ENCODE measurements at places on chromosomes 12 and 14.

- no peak for DNase-seq
Observed at GRCh38 chr12:7078163-7078562, 14.1 kb downstream of the C1R start.

DNA sequence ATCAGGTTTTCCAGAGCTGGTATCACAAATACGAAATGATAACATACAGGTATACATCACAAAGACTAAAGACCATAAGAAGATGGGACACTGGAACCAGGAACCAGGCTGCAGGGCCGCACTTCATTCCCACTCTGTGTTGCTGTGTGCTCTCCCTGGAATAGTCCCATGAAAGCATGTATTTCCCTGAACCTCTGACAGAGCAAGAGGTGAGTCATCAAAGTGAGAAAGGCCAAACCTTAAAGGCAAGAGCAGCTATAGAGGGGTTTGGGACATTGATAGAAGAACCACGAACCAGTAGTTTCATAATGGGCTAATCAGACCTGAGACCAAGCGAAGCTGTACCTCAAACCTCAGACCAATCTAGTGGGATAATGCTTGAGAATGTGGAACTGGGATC is 283.0 kb upstream of the PRKD1 start:
- no peak for DNase-seq

DNA sequence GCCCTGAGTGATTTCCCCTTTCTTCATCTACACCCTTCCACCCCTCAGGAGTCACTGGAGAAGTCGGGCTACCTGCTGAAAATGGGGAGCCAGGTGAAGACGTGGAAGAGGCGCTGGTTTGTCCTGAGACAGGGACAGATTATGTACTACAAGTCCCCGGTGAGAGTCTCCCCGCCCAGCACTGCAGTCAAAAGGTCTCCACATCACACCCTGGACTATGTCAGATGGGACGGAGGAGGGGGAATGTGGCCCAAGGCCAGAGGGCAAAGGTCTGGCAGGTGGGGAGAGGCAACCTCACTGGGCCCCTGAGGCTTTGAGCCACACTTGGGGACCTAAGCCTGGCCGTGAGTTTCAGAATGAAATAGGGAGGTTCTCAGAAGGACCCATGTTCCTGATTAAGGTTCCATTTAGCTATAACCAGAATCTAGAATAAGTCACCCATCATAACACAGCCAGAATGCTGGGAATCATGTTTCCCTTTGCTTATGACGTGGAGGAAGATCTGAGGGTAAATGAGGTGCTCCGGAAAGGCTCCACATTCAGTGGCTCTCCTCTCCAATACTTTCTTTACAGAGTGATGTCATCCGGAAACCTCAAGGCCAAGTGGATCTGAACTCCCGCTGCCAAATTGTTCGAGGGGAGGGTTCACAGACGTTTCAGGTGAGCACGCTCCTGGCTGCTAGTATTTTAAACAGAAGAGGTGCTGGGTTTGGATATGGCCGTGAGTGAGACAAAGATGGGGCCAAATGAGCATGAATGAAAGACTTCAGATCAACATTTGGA is 26.6 kb downstream of the PIGH start:
- no peak for DNase-seq

GRCh38 chr12:24378548-24379407 is 429.3 kb upstream of the SOX5 start:
- DNase-seq, result no peak

GRCh38 chr12:93991829-93992461 is 156.4 kb upstream of the PLXNC1 start:
- DNase-seq, result no peak

DNA sequence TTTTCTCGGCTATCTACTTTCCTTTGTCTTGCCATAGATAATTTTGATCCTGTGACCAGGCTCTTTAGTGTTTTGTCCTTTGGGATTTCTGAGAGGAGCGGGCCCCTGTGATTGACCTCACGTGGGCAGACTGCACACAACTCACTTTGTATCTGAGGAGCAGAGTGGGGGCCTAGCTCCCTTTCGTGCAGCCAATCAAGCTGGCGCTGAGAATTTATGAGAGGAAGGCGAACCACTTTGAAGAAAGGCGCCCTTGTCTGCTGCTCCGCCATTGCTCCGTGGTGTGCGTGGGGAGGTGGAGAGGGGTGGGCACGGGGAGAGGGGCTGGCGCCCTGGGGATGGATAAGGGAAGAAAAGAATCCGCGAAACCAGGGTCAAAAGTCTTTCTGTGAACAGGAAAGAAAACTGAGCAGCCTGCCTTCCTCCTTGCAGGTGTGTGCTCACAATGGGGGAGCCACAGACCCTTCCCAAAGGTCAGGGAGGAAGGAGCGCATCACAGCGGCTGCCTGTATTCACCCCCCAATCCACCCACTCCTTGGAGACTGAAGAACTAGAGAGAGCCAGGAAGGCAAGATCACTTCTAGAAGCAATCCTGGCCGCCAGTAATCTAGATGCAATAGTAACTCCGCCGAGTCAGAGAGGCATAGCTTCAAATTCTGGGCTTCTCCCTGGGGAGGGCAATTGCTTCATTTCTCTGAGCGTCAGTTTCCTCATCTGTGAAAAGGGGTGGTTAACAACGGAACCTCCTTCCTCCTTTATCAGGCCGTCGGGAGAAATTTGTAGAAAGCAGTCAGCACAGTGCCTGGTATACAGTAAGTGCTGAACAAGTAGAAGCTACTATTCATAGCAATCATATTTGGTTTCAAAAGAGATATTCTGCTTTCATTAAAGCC is 24.9 kb upstream of the MED13L start:
- DNase-seq, result no peak

GRCh38 chr12:94916663-94917062 is 86.8 kb downstream of the NDUFA12 start:
- DNase-seq, result no peak

DNA sequence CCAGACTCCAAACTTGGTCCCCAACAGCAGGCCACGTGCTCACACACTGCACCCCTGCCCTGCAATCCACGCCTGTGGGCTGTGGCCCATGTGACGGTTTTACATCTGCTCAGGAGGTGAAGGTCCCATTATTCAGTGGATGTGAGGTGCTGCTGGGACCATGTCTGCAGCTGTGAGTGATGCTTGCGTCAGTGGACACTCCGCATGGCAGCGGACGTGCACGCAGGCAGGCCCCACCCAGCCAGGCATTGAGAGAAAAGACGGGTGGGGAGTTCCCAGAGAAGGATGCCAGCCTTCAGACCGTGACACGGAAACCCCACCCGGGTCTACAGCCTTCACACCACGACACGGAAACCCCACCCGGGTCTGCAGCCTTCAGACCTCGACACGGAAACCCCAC is 67.6 kb downstream of the NOC4L start:
- no peak for DNase-seq

GRCh38 chr12:6774499-6775062 is 2.3 kb downstream of the LAG3 start:
- DNase-seq, result no peak

- DNase-seq, result no peak
Observed at GRCh38 chr12:86565038-86565437, 308.8 kb upstream of the MGAT4C start.

DNA sequence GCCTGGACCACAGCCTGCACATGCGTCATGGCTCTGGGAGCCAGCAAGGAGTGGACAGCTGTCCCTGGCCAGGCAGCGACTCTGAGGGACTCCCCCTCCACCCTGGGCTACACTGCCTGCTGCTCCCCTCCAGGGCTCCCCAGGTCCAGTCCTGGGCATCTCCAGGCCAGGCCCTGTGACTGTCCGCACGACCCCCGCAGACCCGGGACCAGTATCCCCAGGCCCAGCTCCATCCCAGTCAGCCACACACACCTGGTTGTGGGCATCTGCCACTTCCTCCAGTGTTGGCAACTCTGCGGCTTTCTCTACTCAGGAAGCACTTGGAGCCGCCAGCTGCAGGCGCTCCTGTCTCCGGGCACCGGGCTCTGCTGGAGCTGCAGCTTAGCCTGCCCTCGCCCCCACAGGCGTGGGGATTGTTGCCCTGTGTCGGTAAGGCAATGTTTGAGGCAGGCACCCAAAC is 2.4 kb downstream of the ULK1 start:
- no peak for DNase-seq

DNA sequence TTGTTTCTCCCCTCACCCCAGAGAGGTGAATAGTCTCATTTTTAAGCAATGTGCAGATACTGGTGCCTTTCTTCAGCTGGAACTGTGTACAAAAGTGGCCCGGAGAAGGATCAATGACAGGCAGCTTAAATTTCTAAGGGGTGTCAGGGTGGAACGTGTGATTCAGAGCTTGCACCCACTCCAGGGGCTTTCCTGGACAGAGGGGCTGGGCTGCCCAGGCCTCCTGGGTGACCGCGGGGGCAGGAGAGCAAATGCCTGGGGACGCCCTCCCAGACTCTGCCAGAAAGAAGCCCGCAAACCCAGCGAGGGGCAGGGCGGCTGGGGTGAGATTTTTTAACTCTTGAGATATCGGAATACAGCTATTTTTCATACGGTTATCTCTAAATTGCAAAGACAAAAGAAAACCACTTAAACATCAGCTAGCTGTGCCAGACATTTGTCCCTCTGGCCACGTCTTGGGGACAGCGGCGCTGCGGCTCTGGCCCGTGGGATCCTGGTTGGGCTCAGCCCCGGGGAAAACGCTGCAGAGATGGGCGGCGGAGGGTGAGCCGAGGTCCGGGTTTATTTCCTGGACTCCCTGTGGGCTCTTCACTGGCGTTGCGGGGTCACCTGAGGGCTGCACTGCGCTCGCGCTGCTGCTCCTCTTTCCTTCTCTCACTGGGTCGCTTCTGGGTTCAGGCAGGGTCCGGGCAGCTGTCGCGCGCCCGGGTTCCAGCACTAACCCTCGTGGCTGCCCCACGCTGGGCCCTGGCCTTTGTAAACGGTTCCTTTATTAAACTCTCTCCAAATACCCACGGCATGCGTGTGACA is 35.8 kb downstream of the NFKBIA start:
- no peak for DNase-seq

DNA sequence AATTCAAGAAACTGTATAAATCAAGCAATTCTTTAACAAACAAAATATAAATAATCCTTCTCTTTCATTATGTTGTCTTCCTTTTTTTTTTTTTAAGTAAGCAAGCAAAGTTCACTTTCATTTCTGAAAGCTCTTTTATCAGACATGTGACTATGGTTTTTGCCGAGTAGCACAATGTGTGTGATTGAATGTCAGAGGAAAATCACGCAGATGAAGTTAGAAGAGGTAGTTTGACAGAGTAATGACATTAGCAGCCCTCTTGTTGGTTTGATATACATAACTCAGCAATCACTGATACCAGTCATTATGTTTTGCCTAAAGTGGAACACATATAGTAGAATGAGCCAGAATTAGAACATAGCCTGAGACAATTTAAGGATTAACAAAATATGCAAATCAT is 19.0 kb downstream of the ALX1 start:
- no peak for DNase-seq

DNA sequence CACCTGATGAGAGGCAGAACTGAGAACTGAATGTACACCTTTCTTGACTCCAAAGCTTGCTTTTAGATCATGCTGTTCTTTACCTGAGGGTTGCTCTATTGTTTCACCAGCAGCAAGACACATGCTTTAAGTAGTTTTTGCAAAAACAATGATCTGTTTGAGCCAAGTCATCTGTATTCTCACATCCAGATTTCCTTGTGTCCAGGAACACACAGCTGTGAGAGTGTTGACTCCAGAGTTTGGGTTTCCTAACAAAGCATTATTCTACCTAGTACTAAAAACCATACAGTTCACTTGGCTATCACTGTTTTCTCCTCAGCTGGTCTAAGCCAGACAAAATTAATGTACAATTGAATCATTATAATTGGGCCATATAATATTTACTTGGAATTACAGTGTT is 120.4 kb downstream of the STAB2 start:
- DNase-seq, result no peak

DNA sequence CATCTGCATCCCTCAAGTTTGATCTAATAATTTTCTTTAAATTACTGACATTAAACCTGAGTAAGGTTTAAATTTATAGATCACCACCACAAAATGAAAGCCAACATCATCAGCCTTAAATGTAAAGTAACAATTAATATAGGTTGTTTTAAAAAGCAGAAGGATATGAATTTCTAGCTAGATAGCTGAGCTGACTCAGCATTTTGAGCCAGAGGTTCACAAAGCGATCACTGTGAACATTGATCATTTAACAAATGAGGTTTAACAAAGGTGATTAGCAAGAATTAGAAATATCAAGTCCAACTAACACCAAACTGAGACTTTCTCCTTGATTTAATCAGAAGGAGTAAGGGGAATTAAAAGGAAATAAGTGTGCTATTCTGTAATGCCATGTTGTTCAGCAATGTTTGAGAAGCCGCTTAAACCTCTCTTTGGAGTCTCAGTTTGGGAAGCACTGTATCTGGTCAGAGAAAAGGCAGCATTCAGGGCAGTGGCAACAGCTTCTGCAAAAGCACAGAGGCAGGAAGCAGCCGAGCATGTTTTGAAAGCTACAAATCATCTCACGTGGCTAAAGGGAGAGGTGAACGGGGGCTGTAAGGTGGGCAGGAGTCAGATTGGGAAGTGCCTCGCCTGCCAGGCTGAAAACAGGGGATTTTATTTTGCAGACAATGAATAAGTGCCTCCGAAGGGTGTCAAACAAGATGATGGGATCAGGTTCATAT is 19.6 kb downstream of the RIMBP2 start:
- no peak for DNase-seq

DNA sequence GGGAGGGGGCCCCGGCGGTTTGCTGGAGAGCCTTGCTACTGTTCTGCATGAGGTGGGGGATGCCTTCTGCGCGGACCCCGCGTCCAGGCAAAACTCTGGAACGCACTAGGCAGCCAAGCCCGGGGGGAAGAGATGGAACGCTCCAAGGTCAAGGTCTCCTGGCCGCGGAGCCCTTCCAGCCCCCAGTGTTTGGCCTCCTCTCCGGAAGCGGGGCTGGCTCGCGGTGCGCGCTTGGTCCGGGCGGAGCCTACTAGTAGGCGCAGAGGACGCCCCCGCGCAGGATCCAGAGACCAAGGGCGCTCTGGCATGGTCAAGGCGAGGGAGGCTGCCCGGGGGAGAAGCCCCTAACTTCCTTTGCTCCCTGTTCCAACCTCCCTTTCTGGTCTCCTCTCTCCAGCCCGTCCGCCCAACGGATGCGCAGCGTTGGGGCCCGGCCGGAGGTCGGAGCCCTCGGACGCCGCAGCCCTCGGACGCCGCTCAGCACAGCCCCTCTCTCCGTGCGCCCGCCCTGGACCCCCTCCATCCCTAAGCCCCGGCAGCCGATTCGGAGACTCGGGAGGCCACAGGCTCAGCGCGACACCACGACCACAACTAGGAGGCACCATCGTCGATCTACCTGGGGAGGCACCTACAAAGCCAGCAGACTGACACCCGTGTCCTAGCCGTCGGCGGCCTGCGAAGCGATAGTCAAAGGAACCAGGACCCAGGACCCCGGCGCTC is 669 bp upstream of the KCNK13 start:
- no peak for DNase-seq

DNA sequence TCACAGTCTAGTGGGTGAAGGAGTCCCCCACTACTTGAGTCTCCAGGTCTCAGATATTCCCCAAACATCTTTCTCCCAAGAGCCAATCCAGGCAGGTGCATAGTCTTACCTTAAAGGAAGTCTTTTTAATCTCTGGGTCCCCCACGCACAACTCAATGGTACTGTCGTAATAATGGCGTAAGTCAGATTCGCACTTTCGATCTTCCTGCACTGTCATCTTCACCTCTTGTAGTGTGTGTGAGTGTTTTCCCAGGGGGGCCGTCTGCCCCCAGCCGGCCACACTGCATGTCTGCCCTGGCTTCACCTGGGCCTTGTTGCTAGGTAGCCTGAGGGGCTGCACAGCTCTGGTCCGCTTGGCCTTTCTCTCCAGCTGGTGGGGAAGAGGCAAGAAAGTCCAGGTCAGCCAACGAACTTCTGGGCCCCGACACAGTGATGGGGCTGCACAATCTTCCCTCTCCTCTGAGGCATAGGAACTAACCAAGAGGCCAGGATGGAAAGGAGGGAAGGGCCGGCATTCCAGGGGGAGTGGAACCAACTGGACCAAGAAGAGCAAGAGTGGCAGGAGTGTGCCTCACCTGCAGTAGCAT is 2.1 kb downstream of the GZMB start:
- no peak for DNase-seq

Measured in T-helper 9 cell (primary cell).